CD4-positive, alpha-beta T cell treated with Interleukin-15 for 4 hours (primary cell): ENCODE measurements at places on chromosomes 13 and 19.

DNA sequence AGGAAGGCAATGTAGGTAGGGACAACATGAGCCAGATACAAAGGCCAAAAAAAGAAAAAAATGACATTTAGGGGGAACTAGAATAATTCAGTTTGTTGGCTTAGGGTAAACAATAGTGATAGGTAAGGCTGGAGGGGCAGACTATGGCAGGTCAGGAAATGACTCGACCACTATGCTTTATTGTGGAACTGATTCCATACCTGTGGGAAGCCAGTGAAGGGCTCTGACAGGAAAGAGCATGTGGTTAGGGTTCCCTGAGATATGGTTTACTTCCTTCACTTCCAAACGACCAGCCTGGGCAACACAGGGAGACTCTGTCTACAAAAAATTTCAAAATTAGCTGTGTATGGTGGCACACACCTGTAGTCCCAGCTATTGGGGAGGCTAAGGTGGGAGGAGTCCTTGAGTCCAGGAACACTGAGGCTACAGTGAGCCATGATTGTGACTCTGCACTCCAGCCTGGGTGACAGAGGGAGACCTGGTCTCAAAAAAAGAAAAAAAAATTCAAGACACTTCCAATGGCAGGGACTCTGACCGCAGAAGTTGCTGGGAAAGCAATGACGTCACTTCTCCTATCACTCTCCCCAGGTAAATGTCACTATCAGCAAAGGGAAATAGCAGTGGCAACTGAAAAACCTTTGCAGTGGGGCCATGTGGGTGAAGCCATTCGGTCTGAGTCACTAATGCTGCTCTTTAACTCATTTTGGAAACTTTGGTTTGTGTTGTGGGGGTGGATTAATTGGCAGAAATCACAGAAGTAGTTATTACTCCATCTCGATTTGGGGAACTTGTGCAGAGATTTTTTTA lies 192.8 kb upstream of the TSC22D1 start:
- DNase-seq, result no peak

DNA sequence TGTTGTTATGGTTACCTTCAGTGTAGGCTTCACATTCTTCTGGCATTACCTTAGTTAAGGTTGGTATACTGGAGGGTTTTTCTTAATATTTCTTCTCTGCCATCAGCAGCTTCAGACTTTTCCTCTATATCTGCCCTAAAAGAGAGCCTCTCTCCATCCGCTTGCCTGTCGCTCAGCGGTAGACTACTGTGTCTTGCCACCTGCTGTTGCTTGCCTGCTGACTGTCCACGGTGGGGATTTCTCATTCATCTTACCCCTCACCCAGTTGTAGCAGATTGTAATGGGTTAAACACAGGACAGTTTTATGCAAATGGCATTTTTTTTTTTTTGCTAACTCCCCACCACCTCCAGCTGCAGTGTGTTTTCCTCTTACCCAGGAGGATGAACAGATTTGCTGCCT lies 577.2 kb downstream of the SLITRK5 start:
- DNase-seq, result no peak

DNA sequence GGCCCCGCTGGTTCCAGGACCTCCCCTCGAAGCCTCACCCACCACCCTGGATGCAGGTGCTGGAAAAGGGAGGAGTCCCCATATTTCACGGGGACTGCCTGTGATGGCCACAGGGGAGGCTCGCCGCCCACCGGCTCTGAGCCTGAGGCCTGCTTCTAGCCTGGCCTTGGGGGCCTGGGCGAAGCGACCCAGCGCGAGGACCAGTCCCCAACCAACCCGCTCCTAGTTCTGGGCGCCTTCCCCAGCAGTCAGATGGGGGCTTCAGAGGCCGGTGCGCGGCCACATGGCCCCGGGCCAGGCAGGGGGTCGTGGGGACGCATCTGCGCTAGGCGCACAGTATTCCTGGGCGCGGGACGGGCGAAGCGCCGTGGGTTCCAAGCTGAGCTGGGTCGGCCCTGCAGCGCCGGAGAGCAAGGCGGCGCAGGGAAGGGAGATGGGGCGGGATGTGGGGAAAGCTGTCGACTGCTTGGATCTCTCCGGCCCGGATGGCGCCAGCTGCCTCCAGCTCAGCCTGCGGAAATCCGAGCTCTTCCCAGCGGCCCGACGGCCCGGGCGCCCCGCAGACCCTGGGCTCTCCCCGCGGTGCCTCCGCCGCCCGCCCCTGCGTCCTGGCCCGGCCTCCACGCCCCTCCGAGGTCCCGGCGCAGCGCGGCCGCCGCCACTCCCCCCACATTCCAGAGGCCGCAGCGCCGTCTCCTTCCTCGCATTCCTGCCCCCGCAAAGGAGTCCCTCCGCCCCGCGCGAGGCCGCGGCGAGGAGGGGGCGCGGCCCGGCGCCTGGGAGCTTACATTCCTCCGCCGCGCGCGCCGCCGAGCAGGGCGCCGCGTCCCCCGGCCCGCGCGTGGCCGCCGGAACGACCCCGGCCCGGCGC lies at the start of gene WTIP:
Gene WTIP (plus strand): TSS at position 788 of the 871 bp plus-strand sequence. CDS start 217 bp downstream, outside the sequence.
- DNase-seq, result no peak

DNA sequence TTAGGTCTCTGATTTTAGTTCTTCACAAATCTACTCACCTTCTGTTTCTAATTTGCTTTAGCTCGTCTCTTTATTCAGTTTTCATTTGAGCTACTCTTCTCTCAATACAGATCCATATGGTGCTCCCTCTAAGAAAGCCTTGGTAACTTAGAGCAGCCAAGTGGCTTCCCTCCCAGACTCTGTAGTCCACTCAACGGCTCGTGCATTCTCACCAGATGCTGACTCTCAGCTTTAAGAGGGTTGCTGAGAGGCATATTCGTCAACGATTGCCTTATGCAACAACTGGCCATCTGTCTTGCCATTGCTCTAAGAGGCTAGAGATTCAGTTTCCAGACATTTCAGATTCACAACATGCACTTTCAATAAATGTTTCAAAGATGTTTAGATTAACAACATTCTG lies 785.8 kb upstream of the SLC10A2 start:
- DNase-seq, result no peak

DNA sequence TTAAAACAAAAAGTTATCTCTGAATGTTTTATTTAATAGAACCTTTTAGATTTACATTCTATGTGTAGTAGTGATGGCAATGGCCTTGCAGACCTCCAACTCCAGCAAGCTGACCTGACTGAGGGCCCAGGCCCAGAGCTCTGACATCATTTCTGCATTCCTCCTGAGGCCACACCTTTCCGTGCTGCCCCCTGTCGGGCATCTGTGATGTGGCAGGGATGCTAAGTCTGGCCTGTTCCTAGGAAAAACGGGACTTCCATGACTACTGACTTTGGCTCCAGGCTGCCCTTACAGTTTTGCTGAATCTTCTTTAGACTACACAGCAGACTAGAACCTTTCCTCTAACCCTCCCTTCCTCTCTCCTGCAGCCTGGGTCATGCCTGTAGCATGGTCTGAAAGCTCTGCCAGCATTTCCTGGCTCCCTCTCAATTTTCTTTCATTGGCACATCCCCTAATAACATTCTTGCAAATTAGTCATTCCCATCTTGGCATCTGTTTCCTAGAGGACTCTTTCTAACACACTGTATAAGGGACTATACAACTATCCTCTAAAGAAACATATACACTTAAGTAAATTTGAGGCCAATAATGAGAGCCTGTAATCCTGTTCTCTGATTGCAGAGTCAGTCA lies 249.1 kb downstream of the GPC5 start:
- DNase-seq, result no peak
